ENCODE measurements at places on chromosomes 6 and 20.
A peak's percentile ranks its signal among the peaks of the same experiment; 100 is the strongest.

- DNase-seq, result no peak
These were observed 210.4 kb downstream of the ALDH8A1 start for GRCh38 chr6:134739299-134740026.

DNA sequence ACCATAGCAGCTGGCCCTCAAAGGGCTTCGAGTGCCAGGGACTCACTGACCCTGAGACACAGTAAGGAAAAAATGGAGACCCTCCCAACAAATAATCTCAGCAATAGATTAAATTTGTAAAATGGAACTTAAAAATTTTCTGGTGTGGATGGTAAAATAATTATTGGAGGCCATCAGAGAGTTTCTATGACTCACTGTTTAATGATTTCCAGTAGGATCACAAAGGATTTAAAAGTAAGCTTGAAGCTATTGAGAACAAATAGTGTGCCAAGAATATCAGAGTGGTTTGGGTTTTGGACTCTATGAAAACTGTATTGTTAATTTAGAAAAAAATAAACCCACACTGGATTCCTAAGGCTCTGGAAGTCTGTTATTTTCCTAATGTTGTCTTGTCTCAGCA is 115.2 kb upstream of the AKIRIN2 start:
- no peak for DNase-seq

DNA sequence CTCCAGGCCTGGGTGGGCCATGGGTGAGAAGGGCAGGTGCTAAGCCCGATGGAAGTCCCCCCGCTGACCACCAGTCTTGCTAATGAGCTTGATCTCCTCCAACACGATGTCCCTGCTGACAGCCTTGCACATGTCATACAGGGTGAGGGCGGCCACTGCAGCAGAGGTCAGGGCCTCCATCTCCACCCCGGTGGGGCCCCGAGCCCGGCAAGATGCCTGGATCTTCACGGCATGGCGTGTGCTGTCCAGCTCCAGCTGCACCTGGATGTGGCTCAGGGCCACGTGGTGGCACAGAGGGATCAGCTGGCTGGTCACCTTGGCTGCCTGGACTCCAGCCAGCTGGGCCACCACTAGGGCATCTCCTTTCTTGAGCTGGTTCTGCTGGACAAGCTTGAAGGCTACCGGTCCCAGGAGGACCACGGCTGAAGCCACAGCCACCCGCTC is 27.9 kb downstream of the MOCS1 start:
- DNase-seq, result no peak

- no peak for DNase-seq
These were observed 729.0 kb downstream of the RFPL4B start for GRCh38 chr6:113076116-113076515.

- no peak for DNase-seq
These were observed 40.2 kb downstream of the TM9SF4 start for GRCh38 chr20:32149566-32150170.

DNA sequence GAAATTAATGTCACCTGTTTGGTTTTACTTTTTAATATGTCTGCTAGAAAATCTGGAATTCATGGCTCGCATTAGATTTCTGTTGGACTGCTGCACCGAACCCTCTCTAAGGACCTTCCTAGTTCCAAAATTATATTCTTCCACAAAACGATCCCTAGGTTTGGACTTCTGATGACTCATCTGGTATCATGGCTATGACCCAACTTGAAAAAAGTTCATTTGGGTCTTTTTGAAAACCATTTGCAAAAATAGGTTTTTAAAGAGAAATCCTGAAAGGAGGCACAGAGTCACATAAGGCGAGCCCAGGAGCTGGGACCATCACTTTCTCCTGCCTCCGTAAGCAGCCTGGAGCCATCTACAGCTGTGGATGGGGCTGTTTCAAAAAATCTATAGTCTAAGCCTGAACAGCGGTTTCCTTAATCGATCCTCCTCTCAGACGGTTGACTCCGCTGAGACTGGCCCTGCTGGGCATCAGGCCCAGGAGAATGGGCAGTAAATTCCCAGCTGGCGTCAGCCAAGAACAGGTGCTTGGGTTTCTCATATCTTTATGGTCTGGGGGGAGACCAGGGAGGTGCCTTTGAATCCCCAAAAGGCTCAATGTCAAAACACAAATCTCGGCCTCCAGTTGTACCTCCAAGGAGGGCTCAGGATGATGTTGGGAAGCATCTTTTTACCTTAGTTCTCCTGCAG is 44.6 kb downstream of the SLC24A3 start:
- DNase-seq, result no peak

GRCh38 chr6:108176281-108177089 is 10.7 kb downstream of the NR2E1 start:
- no peak for DNase-seq

DNA sequence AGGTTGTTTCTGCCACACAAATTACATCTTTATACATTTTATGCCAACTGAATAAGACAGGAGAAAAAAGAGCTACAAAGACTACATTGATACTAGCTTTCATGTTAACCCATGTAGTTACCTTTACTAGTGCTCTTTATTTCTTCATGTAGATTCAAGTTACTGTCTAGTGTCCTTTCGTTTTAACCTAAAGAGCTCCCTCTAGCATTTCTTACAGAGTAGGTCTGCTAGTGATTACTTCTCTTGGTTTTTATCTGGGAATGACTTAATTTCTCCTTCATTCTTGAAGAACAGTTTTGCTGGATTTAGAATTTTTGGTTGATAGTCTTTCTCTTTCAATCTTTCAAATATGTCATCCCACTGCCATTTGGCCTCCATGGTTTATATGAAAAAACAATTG is 21.2 kb upstream of the NOP56 start:
- no peak for DNase-seq

DNA sequence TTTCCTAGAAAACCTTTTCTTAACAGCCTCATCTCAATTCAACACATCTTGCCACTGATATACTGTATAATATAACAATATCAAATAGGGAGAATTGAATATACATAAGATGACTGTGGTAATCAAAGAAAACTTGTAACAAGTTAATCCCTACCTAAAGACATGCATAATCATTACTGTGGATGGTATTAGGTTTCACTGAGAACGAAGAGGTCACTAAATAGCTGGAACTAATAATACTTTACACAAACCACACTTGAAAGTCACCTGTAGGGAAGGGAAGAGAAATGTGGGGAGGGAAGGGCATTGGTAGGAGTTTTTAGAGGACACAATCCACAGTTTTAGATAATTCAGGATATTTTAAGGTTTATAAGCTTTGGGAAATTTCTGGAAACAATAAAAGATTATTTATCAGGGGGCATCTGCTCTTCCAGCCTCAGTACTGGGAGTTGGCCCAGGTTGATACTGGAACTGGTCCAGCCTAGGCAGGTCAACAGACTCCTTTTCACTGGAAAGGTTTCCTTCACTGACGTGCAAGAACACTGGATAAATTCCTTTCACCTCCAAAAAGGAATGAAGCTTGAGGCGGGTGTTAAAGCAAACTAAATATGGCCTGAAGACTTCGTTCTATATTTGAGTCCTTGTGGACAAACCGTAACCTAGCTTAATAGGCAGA is 44.0 kb downstream of the MAP7 start:
- no peak for DNase-seq

DNA sequence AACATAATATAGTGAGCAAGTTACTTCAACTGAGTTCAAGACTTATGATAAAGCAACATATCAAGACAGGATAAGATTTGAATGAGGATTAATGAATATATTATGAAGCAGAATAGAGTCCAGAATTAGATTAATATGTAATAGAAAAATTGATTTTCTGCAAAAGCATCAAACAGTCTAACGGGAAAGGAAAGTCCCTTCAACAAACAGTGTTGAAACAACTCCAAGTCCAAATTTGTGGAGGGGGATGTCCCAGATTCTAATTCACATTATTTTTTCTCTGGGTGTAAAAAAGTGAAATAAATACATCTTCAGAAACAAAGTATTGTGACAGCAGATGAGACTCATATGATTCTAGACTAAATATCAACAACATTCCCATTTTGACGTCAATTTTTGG is 289.7 kb downstream of the C6orf118 start:
- no peak for DNase-seq

- DNase-seq, result peak; percentile 94
These were observed 59.7 kb downstream of the HIVEP2 start for GRCh38 chr6:142885182-142885867.

DNA sequence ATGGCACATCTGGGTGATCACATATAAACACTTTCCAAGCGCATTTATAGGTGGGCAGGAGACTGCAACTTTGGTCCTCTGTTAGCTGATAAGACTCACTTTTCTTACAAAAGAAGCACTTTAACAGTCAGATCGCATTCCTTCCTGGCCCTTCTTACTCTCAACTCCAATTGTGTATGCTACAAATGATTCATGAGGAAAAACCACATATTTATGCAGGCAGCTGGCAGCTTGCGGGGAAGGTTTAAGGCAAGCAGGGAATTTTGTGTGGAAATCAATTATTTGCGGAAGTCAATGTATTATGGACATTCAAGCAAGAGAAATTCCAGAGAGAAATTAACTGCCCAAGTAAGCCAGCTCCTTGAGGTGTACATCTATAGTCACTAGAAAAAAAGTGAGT is 194.0 kb downstream of the PKHD1 start:
- no peak for DNase-seq

DNA sequence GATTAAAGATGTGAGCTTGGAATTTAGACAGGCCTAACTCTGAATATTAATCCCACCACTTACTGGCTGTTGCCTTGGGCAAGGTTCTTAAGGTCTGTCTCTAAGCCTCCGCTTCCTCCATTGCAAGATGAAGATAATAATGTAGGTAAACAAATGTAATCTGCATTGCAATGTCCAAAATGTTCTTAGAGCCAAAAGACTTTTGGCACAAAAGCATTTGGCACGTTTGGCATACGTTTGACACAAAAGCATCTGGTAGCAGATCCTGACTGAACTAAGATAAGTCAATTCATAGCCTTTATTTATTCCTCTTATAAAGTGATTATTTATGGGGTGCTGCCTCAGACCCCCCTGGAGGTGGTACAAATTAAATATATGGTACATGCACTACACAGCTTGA is 229.9 kb upstream of the STXBP5 start:
- DNase-seq, result no peak

- no peak for DNase-seq
These were observed 49.3 kb downstream of the TBC1D7 start for GRCh38 chr6:13278991-13279390.

DNA sequence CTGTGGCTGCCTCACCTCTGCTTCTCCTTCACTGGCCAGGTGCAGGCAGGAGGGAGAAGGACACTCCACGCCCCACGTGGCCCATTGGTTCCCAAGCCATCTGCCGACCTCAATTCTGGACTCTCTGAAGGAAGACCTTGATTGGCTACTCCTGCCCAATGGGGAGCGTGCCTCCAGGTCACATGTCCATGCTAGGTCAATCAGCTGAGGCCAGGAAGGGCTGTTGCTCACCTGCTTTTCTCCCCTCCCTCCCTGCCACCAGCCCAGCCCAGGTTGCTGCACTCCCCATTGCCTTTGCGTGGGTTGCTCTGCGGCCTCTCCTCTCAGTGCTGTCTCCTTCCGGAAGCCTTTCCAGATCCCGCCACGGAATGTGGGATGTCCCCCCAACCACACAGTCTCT is 21.9 kb upstream of the CDH4 start:
- no peak for DNase-seq

- no peak for DNase-seq
These were observed 110.3 kb downstream of the SOD2 start for GRCh38 chr6:159582736-159583135.

- no peak for DNase-seq
These were observed 191.6 kb upstream of the THBS2 start for GRCh38 chr6:169445227-169445626.

GRCh38 chr6:123529843-123530242 is 106.9 kb downstream of the TRDN start:
- DNase-seq, result no peak

DNA sequence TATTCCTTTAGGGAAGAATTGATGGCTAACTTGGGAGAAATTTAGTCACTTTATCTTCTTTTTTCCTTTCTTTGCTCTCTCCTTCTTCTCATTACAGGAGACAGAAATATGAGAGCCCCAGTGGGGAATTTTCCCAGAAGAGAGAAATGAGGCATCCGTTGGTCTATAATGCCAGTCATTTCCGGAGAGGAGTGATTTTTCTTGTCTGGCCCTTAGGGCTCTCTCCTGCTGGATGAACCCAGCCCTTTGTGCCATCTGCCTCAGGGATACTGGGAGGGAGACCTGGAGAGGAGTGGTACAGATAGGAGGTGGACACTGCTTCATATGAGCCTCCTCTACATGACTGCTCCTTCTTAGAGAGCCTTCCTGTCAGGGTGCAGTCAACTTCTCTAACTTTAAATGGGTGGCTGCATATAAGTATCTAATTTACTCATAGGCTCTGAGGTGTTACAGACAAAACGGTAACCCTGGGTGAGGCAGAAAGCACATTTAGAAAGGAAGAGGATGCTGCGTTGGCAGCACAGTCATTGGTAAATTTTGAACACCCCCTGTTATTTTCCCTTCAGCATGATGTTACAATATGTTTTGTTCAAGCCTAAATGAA is 21.9 kb downstream of the RIMS1 start:
- no peak for DNase-seq

DNA sequence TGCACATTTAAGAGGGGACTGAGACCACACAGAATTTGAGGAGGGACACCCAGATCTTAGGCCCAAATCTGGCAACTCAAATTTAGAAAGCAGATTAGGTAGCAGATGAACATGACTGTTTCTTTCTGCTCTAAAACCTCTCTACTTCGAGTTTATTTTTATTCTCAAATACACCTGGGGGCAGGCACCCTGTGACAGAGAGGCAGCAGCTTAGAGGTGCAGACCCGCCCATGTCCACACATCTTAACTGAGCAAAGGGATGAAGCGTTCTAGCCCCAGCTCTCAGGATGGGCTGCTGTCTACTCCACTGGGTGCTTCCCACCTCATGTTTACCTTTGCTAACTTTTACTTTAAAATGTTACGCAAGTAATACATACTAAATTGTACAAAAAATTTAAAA is 125.0 kb downstream of the SLC23A2 start:
- DNase-seq, result no peak

GRCh38 chr6:85493389-85493788 is 43.5 kb downstream of the NT5E start:
- no peak for DNase-seq

- DNase-seq, result no peak
These were observed 44.6 kb downstream of the HIVEP2 start for GRCh38 chr6:142900227-142900971.

- no peak for DNase-seq
These were observed 51.9 kb downstream of the IL22RA2 start for GRCh38 chr6:137121401-137121997.
